ENCODE measurements at places on chromosomes 16 and 17.

DNA sequence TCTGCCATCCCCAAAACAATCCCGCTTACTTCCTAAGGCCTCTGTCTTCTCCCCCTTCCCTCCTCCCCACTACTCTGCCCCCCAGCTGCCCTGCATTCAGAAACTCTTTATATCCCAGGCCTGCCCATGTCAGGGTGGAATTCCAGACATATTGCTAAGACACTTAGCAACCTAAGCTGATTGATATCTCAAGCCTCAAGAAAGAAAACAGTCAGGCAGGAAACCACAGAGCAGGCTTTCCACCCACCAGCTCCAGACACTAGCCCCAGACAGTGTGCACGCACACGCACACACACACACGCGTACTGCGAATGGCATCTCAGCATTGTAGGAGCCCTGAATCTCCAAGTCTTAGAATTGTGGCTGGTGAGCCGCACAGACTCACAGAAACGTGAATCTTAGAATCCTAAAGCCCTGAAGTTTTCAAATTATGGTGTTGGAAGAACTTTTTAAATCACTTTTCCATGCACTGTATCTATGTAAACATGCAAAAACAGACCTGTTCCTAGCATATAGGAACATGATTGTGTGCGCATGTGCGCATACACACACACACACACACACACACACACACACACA lies 8.8 kb upstream of the LPCAT2 start:
- no peak for DNase-seq

DNA sequence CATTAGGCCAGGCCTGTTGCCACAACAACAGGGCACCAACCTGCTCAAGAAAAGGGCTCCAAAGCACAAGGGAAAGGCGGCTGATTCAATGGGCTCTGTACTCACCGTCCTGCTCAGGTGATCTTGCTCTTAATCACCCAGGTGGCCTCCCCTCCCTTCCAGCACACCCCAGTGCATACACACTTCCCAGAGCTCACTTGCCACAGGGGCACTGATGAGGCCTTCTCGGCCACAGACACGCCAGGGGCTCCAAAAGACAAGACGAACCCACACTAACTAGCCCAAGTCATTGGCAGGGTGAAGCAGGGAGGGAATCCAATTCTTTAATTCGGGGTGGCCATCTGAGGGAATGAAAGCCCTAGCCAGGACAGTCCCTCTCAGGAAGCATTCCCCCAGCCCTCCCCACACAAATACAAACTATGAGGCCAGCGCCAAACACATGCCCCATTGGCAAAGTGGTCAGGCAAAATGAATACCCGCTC lies 1.4 kb downstream of the MYO18A start:
- DNase-seq, result no peak

DNA sequence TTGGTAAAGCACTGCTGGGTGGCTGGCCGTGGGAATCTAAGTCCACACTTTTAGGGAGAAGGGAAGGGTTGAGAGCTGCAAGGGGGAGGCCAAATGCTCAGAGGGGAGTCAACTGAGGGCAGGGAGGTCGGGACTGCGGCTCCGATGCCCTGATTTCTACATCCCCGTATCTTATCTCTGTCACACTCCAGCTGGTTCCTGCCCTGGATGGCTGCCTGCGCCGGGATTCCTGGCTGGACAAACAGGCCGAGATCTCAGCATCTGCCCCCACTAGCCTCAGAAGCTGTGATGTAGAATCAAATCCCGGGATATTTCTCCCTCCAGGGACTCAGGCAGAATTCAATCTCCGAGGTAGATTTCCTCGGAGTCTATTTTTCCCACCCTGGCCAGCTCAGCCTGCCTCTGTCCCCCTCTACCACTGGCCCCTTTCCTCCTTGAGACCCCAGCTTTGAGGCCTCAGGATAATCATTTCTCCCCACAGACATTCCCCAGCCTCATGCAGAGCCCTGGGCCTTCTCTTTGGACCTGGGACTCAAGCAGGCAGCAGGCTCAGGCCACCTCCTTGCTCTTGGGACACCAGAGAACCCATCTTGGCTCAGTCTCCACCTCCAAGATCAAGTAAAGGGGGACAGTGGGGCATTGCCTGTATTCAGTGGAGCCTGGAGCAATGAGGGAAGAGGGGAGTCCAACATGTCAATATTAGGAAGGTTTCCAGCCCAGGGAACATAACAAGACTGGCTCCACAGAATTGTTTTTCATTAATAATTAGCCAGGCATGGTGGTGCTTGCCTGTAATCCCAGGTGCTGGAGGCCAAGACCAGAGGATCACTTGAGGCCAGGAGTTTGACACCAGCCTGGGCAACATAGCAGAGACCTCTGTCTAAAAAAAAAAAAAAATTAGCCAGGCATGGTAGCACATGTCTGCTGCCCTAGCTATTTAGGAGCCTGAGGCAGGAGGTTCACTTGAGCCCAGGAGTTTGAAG lies 1.8 kb downstream of the SHBG start:
- no peak for DNase-seq

DNA sequence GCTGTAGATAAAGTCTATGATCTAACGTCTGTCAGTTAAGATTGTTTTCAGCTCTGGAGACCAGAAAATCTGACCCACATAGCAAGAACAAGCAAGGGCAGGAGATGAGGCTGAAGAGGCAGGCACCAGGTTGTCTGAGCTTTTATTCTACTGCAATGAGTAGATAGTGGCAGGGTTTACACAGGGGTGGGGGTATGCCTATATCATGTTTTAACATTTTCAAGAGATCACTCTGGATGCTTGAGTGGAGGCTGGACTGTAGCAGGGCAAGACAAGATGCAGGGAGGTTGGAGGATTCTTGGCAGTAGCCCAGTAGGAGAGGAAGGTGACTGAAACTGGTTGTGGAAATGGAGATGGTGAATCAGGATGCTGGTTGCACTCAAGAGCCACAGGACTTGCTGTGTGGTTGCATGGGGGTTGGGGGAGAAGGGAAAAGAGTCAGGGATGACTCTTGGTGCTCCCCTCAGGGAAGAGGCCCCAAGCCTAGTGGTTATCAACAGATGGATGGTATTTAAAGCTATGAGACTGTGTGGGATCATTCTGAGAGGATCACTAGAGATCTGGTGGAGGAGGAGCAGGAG lies 143.1 kb upstream of the KCNJ18 start:
- no peak for DNase-seq
